ENCODE measurements at places on chromosomes 5 and 9.

DNA sequence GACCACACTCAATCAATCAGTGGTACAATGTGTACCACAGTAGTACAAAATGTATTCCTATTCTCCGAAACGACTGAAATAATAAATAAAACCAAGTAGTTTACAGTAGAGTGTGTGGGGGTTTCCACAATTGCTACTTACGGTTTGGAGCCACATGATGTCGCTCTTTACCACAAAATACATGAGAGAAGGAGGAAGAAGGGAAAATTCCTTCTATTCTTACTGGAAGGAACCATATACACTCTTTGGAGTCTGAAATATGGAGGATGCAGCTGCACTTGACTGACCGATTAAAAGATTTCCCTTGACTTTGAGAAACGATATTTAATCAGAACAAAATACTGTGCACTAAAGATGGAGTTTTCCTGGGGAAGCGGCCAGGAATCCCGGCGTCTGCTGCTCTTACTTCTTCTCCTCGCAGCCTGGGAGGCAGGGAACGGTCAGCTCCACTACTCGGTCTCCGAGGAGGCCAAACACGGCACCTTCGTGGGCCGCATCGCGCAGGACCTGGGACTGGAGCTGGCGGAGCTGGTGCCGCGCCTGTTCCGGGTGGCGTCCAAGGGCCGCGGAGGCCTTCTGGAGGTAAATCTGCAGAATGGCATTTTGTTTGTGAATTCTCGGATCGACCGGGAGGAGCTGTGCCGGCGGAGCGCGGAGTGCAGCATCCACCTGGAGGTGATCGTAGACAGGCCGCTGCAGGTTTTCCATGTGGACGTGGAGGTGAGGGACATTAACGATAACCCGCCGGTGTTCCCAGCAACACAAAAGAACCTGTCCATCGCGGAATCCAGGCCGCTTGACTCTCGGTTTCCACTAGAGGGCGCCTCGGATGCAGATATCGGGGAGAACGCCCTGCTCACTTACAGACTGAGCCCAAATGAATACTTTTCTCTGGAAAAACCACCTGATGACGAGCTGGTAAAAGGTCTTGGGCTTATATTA lies at the start of gene PCDHA4:
Gene PCDHA4, plus strand, starts transcription at position 235 of the 942 bp plus-strand sequence.
- peak; percentile 22 for DNase-seq

GRCh38 chr5:65246741-65247140 lies 235.0 kb downstream of the ADAMTS6 start:
- DNase-seq, result no peak

DNA sequence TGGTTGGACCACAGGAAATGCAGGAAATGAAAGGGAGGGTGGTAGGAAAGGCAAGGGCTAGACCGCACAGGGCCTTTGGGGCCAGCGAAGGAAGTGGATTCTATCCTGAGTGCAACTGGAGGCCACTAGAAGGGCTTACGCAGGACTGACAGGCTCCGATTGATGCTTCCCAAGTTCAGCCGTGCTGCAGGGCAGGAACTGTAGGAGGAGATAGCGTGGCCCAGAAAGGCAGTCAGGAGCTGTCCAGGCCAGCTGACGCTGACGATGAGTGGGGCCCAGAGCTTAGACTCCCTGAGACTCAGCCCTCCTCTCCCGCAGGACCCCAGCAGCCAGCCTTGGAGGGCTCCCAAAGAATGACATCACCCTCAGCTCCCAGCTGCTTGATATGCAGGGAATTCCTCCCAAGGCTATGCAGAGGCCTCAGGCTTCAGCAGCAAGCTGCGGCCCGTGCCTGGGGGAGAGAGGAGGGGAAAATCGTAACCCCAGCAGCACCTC lies 48.8 kb downstream of the KCNIP1 start:
- DNase-seq, result no peak

GRCh38 chr9:127802576-127803443 lies at the start of gene FPGS:
TSS of gene FPGS (plus strand) at chr9:127802882. CDS start at chr9:127802925, 43 bp downstream.
- peak; percentile 90 for DNase-seq

GRCh38 chr9:95726756-95727155 lies 148.7 kb upstream of the ERCC6L2 start:
- peak; percentile 38 for DNase-seq

GRCh38 chr5:167381457-167381856 lies 910.0 kb upstream of the WWC1 start:
- DNase-seq, result no peak

DNA sequence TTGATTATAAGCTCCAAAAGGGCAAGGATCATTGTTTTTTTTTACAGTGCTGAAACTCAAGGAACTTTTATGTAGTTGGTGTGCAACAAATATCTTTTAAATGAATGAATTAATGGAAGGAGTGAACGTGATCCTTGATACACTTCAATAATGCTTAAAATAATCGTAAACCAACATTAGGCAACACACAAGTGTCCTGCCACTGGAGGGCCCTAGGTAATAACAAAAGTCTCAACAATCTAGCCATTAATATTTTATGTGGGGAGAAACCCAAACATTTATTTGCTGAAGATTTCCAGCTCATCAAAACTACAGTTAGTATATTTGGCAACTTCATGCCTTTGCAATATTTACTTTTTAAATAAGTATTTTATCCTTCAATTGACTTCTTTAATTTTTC lies 309.0 kb upstream of the FBXL7 start:
- DNase-seq, result no peak

GRCh38 chr5:61620699-61621182 lies 288.7 kb downstream of the ZSWIM6 start:
- no peak for DNase-seq

GRCh38 chr9:31715250-31715649 lies 669.2 kb upstream of the ACO1 start:
- DNase-seq, result no peak

DNA sequence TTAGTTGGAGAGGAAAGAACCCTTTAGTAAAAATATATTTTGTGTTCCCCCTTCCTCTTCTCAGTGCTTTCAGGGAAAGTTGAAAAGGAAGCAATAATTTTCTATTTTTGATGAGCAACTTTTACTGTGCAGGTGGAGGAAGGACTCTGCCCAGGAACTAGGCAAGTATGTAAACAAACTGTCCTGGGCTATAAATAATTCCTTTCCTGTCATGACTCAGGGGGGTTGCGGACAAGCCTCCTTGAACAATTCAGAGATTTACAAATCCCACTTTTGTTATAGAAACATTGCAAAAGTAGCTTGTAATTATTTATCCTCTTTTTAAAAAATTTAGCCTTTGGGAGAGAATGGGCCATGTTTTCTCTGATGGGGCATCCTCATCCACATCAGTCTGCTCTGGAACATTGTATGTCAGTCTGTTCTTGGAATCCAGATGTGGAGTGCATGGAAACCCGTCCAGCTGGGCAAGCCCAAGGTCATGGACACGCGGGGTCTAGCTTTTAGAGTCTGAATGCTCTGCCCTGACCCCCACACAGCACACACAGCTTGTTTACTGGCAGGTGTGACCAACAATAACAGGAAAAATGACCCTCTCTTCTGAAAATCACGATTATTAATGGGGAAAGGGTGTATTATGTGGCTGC lies 127.6 kb downstream of the GADD45G start:
- no peak for DNase-seq

DNA sequence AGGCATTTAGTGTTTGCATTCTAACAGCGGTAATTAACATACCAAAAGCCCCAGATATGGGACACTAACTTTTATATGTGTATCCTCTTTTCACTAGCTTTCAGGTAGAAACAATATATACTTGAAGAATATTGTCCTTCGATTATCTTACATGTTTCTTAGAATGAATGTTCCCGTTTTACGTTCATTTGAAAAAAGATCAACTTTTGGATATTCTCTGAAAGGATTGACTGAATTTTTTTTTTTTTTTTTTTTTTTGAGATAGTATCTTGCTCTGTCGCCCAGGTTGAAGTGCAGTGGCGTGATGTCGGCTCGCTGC lies 32.2 kb upstream of the FSD1L start:
- DNase-seq, result no peak

GRCh38 chr5:2093859-2094615 lies 211.3 kb upstream of the IRX4 start:
- DNase-seq, result no peak

GRCh38 chr9:124351672-124352468 lies 63.4 kb downstream of the PSMB7 start:
- DNase-seq, result no peak

DNA sequence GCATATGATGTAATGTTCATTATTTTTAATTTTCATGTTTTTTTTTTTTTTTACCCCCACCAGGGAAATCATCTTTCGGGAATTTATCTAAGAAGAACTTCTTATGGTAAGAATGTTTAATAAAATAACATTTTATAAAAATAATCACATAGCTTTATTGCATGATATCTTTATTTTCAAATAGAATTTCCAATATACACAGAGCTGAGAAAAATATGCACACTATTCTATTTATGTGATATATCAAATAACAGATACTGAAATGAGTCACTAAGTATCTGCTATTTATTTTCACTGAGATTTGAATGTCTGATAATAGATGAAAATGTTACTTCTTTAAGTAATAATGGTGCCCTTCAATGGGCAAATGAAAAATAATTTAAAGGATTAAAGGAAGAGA lies 1217.3 kb downstream of the MAT2B start:
- no peak for DNase-seq

GRCh38 chr9:134943836-134944235 lies 26.1 kb upstream of the FCN1 start:
- DNase-seq, result no peak

DNA sequence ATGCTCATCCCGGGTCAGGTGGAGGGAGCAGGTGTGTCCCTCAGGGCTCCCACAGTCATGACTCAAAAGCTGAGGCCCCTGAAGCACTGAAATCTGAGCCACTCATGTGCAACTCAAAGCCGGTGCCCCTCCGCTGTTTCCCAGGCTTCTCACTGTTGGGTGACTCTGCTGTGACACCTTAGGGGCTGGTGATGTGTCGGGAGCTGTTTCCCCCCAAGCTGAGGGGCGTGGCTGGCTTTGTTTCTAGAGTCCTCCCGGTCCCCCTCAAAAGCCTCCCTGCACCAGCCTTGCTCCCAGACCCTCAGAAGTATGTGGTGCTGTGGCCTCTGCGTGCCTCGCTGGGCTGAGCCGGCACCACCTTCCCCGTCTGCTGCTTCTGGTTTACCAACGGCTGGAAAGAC lies 39.7 kb downstream of the PLPP7 start:
- DNase-seq, result no peak

GRCh38 chr5:173015598-173016455 lies 32.3 kb downstream of the ATP6V0E1 start:
- no peak for DNase-seq

- DNase-seq, result peak; percentile 25
Observed at GRCh38 chr5:175579742-175580432, 78.0 kb upstream of the HRH2 start.

DNA sequence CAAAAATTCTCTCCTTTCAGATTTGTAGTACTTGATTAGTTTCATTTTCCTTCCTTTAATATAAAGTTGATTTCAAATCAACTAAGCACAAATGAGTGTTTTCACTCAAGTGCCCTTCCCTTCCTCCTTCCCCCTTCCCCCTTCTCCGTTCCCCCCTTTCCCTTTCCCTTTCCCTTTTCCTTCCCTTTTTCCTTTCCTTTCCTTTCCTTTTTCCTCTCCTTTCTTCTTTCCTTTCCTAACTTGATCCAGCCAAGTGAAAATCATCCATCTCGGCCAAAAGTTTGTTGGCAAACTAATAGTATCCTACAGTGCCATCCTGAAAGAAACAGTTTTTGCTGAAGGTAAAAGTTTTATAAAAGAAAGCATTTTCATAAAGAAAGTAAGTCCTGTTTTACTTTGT lies 85.3 kb upstream of the CD180 start:
- no peak for DNase-seq

GRCh38 chr9:135230817-135231520 lies 143.5 kb downstream of the OLFM1 start:
- DNase-seq, result no peak

GRCh38 chr9:72542917-72543316 lies 21.5 kb downstream of the TMC1 start:
- no peak for DNase-seq

DNA sequence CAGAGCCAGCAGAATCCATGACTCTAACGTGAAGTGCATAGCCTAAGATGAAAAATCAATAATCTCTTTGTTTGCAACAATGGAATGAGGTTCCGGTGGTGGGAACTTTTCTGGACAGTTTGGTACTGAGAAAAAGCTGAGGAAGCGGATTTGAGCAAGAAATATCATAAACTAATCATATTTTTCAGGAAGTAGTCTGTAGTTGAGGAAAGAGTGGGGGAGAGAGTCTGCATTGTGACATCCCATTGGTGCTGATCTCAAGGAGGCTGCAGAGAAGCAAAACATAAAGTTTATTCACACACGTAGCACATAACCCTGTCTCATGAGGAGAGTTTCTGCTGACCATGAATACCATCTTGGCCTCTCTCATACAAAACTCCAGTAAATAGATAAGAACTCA lies 15.8 kb upstream of the FCHO2 start:
- no peak for DNase-seq

DNA sequence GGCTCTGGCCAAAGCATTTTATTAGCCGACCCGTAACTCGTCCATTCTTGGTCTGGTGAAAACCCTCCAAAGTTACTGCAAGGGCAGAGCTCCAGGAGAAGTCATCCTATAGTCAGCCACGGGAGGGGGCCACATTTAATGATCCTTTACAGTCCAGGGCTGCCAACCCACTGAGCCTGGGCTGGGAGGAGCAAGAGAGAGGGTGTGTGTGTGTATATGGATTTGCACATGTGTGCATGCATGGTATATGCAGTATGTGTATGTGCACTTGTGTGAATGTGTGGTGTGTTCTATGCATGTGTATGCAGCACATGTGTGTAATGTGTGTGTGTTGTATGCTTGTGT lies 4.2 kb upstream of the RASGEF1C start:
- no peak for DNase-seq

DNA sequence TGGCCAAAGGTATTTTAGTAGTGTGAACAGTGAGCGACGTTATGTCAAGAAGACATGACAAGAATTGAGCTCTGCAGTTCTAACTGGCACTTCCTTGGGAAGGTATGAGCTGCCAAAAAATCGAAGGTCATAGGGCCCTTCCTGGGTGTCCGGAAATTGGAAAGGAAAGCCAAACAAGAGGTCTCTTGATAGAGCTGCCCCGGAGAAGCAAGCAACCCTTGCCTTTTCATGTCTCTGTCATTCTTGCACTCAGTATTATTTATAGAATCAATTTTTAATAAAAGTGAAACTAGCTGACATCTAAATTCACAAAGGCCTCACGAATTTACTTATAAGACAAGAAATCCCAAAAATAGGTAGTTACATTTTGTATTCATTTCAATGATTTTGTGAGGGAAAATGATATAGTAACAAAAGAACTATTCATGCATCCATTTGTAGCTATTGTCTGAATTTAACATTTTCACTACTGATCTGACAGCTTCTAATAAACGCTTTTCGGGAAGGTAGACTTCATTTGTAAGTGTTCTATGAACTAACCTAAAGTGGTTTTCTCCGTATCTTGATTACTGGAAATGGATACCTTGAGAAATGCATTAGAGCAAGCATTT lies 113.8 kb upstream of the VCAN start:
- DNase-seq, result no peak

DNA sequence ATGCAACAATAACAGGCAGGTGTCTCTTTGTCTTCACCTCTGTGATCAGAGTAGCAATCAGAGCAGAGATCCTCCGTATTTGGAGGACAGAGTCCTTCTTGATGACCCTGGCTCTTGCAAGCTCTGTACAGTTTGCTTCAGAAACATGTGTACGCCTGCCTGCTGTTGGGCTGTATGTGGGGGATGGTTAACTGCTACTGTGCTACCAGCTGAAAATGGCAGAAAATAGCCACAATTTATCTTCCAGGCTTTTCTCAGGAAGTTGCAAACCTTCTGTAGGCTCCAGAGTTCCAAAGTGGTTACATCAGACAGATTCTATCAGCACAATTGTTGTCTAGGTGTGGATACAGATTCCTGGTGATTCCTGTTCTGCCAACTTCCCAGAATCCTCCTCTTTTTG lies 35.5 kb downstream of the DDX46 start:
- no peak for DNase-seq
